Mammary microvascular endothelial cell (primary cell): ENCODE measurements at places on chromosomes 2 and 18. TPM values are rescaled to one million over a fixed set of nuclear protein-coding genes. Genes with fewer than 3 reads are reported as not detected.

Gene SPAG16
- 6.9 and 11.7 TPM in 2 replicates for total RNA-seq

Gene SLC19A3
- total RNA-seq = not detected in 2 replicates

Gene NAT8
- not detected in 2 replicates for total RNA-seq

Gene ATP6V1C2
- 0.13 TPM in 1 of 2 replicates, not detected in the other for total RNA-seq

Gene FAM161A
- total RNA-seq = 1.5 and 1.7 TPM in 2 replicates

Gene LRRC30
- not detected in 2 replicates for total RNA-seq

Gene DYSF
- 212 and 225 TPM in 2 replicates for total RNA-seq

Gene TDRD15
- total RNA-seq = not detected in 2 replicates

Gene SLC40A1
- 2.9 and 3.1 TPM in 2 replicates for total RNA-seq

Gene DYNAP
- total RNA-seq = not detected in 2 replicates

Gene PLGLB1
- 0.07 and 0.20 TPM in 2 replicates for total RNA-seq

Gene SNRNP200
- total RNA-seq = 83.0 and 83.8 TPM in 2 replicates

Gene RGPD3
- 0.10 and 0.13 TPM in 2 replicates for total RNA-seq

Gene TRPM8
- not detected in 2 replicates for total RNA-seq

Gene MROH2A
- total RNA-seq = not detected in 2 replicates

Gene RASGRP3
- total RNA-seq = 68.6 and 106 TPM in 2 replicates

Gene RAPGEF4
- 7.2 and 12.8 TPM in 2 replicates for total RNA-seq

Gene ERBB4
- total RNA-seq = under 0.01 and 0.07 TPM in 2 replicates

Gene ITPRIPL1
- total RNA-seq = 3.2 and 4.1 TPM in 2 replicates

Gene SUCLG1
- total RNA-seq = 68.0 and 74.3 TPM in 2 replicates

Gene ASPRV1
- total RNA-seq = 0.10 and 0.20 TPM in 2 replicates

Gene SF3B1
- 120 and 136 TPM in 2 replicates for total RNA-seq

Gene C2orf76
- 7.6 and 16.2 TPM in 2 replicates for total RNA-seq
